Anterior cingulate cortex (tissue), 58 donors: ENCODE measurements at places on chromosomes 4 and X.

DNA sequence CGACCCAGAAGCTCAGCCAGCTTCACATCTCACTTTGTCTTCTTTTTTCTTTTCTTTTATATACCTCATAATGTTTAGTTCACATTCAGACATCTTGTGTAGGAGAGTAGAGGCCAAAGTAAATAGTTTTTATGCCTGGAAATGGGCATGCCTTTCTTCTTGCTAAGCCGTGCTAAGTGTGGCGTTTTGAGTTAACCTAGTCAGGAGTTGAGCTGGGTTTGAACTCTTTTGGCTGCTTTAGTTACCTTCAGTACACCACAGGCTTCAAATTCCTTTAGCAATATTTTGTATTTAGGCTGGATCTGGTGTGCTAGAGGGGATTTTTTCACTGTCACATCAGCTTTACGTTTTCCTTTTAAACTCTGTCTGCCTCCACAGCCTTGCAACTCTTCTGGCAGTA is 300.8 kb downstream of the ZNF674 start:
- DNase-seq = no peak

DNA sequence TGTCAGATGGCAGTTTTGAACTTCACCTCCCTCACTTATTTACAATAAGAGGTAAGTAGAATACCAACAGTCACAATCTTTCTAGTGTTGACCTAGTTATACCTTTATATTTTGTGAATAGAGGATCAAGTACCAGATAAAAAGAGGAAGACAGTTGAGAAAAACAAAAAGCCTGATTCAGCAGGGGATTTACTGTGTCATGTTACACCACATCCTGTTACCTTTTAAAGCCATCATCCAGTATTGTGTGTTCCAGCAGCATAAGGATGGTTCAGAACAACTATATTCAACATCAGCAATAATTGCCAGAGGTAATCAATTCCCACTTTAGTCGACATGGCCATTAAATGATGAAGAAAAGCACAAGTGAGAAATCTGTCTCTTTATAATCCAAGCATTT is 21.3 kb upstream of the CXCL6 start:
- DNase-seq = no peak

DNA sequence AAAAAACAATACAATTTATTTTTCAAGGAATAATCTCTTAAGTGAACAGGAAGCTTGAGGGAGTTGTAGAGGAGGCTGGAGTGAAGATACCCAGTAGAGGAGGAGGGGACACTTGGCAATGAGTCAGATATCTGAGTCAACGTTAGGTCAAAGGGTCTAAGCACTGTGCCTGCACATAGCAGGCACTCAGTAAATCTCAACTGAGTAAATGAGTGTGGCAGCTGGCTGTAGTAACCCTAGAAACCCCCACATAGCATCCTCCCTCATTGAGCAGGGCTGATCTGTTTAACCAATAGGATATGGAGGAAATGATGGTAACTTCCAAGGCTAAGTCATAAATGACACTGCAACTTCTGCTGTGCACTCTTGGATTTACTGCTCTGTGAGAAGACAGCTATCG is 186.0 kb upstream of the FAM241A start:
- DNase-seq = no peak

DNA sequence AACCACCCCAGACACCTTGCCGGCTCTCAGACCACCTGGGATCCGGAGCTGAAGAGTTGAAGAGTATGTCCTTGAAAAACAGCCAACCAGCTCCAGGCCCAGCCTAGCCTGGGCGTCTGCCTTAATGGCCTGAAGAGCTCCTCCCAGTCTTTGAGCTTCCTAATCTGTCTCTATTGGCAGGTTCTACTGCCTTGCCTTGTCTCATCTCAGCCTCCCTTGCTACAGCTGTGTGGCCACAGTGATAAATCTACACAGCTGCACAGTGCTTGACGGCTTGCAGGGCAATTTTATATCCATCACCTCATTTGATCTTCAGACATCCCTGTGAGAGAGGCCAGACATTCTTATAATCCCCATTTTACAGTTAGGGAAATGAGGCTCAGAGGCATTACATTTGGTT is 19.9 kb downstream of the AWAT2 start:
- DNase-seq = no peak

DNA sequence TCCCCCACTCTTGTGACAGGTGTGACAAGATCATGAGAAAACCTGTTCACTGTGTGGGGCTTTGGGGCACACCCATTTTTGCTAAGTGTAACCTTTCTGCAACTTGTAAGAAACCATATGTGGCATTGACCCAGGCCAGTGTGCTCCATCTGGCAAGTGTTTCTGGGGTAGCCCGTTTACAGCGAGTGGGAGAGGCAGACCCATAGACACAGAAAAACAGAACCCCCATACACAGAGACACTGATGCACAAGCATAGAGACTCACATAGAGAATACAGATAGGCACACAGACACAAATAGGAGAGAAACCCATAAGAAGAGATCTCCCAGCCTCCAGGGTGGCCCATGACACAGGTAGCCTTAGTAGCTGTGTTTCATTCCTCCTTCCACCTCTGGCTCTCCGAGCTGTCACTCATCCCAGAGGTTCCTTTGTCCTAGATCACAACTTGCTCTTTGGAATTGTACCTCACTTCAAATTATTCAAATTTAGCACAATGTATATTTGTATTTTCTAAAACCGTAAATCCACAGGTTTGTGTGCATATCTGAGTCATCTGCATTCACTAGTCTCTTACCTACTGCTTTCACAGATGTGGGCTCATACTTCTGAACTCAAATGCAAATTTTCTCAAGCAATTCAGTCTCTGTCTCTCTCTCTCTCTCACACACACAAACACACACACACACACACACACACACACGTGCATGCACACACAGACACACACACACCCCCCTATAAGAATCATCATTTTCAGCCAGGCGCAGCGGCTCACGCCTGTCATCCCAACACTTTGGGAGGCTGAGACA is 114.4 kb downstream of the SH3KBP1 start:
- DNase-seq = no peak

GRCh38 chr4:110793890-110794554 is 171.1 kb upstream of the PITX2 start:
- no peak for DNase-seq

DNA sequence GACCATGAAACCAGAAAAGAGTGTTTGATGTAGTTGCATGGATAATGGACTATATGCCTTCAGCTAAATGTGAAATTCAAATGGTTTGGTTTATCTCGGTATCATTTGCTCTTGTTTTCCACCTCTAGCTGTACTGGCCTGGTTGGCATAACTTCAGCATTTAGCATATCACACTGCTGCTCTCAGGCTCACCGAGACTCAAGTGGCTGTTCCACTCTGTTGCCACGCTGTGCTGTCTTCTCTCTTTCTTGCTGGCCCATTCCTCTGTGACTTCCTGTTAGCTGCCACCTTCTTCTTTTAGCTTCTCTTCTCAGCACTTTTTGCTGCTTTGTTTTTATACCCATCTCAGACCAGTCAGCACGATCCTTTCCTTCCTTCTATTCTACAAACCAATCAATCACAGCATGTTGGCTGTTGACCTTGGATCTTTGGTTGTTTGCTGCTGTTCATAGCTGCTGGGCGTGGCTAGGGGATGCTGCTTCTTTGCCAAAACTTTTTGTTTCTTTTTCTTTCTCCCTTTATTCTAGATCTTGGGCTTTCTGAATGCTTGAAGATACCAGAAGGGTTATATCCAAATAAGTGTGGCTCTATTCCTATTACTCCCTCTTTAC is 24.0 kb downstream of the INTS6L start:
- DNase-seq = no peak

GRCh38 chr4:162456106-162456505 is 292.3 kb upstream of the FSTL5 start:
- no peak for DNase-seq

DNA sequence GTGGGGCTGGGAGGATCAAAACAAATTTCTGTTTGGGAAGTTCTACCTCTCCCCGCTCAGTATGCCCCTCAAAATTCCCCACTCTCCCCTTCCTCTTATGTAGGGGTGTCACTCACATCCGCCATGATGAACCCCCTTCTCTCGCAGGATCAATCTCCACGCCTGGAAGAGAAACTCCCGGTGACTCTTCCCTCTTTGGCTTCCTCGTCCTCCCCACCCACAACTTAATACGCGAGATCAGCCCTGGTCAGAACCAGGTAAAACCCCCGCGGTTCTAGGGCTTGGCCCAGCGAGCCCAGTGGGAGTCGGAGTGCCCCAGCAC is 427 bp downstream of the LAMTOR3 start:
- DNase-seq = no peak
